ENCODE measurements at places on chromosomes 12 and 14.

GRCh38 chr14:51129130-51129529 is 34.2 kb upstream of the TRIM9 start:
- no peak for DNase-seq

- DNase-seq: peak; percentile 51
Measured at GRCh38 chr12:71662849-71663560, 643 bp downstream of the ZFC3H1 start.

DNA sequence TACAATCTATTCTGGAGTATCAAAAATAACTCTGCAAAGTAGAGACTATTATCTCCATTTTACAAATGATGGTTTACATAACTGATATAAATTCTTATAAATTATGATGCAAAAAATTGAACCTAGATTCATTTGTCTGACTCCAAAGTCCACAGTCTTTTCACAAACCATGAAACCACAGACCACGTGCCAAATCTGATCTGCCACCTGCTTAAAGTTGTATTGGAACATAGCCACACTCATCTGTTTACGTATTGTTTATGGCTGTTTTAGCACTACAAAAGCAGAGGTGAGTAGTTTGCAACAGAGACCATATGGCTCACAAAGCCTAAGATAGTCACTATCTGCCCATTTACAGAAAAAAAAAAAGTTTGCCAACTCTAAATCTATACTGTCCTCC is 105.3 kb downstream of the KCNH5 start:
- no peak for DNase-seq

DNA sequence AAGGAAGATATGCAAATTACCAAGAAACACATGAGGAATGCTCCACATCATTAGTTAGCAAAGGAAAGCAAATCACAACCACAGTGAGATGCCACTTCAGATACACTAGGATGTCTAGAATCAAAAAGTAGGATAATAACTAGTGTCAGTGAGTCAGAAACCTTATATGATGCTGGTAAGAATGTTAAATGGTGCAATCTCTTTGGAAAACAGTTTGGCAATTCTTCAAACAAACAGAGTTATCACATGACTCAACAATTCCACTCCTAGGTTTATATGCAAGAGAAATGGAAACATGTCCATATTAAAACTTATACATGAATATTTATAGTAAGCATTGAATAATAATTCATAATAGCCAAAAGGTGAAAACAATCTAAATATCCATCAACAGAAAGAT is 220.9 kb downstream of the FOXG1 start:
- DNase-seq: no peak

- no peak for DNase-seq
Measured at GRCh38 chr12:2099595-2099994, 46.8 kb downstream of the CACNA1C start.

DNA sequence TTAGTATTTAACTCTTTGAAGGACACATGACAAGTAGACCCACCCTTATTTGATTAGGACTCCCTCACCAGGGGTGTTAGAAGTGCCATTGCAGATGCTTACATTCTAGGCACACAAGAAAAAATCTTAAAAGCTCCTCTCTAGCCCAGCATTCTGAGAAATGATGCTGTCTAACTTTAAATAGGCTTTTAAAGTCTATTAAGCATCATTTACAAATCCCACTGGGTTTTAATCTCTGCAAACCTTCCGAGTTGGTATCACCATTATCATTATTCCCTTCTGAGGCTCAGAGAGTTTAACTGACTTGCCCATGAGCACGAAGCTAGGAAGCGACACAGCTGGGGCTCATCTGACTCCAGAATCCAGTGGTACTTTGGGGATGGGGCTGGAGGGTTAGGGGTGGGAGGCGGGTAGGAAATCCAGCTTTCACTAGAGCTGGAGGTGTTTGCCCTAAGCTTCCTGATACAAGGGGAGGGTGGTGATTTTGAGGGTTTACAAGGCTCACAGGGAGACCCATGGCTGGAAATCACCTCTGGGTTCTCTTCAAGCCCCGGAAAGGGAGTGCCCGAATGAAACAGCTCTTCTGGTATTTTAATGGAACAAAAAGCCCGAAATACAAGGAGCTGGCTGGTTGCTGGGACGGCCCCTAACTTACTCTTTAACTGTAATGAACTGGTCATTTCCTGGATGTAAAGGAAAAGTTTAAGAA is 109.2 kb upstream of the FUT8 start:
- no peak for DNase-seq

GRCh38 chr14:64549791-64550620 is at the start of gene PPP1R36:
PPP1R36 (plus strand) TSS chr14:64549961; CDS start chr14:64549998, 37 bp downstream.
- peak; percentile 32 for DNase-seq

DNA sequence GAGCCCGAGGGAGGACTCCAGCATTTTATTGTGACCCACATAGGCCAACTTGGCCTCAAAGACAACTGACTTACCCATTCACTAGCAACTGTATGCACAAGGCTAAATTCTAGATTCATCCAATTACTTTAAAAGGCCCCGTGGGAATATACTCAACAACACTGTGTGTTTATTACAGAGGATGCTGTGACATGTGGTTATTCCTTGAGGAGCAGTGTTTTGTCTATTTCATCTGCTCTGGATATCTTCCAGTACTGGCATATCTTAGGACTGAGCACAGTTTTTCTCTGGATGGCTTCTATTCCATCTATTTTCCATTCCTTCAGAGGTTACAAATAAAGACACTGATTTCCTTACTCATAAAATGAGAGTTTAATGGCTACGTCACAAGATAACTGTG is 87.2 kb upstream of the KRAS start:
- no peak for DNase-seq

- DNase-seq: no peak
Measured at GRCh38 chr14:102688290-102688689, 89.0 kb upstream of the TRAF3 start.

DNA sequence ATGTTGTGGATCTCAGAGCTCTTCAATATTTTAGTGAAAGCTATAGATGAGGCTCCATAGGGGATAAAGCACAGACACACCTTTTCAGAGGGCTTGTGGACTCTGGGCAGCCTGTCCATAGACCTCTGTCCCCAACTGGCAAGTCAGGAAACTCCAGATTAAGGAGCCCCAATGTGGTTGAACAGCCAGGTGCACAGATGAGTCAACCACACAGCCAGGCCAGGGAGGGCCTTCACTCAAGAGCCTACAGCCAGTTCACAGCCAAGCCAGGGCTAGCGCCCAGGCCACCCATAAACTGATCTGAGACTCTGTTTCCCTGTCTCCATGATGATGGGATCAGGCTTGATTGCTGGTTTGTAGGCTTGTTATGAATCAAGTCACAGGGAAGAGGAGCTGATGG is 1.0 kb upstream of the BDKRB2 start:
- no peak for DNase-seq

DNA sequence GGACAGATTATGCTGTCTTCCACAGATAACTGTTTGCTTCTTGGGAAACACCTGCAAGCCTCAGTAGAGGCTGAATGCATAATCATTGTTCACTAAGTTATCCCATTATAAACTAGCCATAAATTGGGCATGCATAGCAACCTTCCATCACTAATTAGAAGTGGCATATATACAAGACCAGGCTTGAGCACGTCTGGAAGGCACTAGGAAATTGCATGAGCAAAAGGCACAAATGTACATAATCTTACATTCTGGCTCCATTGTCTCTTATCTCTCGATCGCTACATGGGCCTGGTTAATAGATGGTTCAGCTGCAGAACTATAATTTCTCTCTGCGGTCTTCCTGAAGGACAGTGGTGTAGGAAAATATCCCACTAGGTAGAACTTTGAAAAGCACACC is 679.2 kb downstream of the RPL10L start:
- no peak for DNase-seq

GRCh38 chr12:178829-179109 is 35.2 kb downstream of the SLC6A12 start:
- DNase-seq: no peak

GRCh38 chr12:27305673-27306456 is 26.8 kb upstream of the BMAL2 start:
- no peak for DNase-seq

GRCh38 chr12:100364324-100364723 is 7.5 kb downstream of the SLC17A8 start:
- no peak for DNase-seq

DNA sequence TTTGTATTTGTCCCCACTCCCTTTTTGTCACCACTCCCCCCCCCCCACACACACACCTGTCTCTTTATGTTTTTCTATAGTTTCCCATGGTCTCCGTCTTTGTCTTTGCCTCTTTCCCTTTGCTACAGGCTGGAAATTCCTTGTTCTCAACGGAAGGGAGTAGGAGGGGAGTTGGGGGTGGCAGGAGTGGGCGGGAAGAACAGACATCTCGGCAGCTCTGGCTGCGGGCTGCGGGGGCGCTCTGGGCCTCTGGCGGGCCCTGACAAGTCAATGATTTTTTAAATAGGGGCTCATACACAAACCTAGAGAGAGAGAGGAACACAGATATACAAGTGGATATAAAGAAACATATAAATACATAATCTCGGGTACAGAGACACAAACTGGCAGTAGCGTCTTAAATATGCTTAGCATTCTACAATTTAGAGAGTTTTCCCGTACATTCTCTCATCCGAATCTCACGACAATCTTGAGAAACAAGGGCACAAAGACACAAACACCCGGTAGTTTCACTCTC is 2.4 kb upstream of the NAB2 start:
- DNase-seq: peak; percentile 59

- peak; percentile 74 for DNase-seq
Measured at GRCh38 chr14:91867316-91867988, at the start of gene TC2N. TC2N (minus strand) TSS chr14:91867536; CDS start chr14:91813769, 53,767 bp downstream.

GRCh38 chr12:4144676-4145075 is 128.9 kb upstream of the CCND2 start:
- no peak for DNase-seq

GRCh38 chr12:96828169-96828789 is 78.8 kb upstream of the NEDD1 start:
- no peak for DNase-seq

GRCh38 chr14:60594062-60594461 is 55.2 kb downstream of the SIX1 start:
- no peak for DNase-seq

DNA sequence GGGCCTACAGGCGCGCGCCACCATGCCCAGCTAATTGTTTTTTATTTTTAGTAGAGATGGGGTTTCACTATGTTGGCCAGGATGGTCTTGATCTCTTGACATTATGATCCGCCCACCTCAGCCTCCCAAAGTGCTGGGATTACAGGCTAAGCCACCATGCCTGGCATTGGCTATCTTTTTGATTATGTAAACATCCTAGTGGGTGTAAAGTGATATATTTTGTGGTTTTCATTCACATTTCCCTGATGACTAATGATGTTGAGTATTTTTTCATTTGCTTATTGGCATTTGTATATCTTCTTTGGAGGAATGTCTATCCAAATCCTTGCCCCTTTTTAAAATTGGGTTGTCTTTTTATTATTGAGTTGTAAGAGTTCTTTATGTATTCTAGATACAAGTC is 16.3 kb downstream of the CREBL2 start:
- no peak for DNase-seq

GRCh38 chr12:49451468-49452259 is 84.4 kb downstream of the SPATS2 start:
- no peak for DNase-seq

DNA sequence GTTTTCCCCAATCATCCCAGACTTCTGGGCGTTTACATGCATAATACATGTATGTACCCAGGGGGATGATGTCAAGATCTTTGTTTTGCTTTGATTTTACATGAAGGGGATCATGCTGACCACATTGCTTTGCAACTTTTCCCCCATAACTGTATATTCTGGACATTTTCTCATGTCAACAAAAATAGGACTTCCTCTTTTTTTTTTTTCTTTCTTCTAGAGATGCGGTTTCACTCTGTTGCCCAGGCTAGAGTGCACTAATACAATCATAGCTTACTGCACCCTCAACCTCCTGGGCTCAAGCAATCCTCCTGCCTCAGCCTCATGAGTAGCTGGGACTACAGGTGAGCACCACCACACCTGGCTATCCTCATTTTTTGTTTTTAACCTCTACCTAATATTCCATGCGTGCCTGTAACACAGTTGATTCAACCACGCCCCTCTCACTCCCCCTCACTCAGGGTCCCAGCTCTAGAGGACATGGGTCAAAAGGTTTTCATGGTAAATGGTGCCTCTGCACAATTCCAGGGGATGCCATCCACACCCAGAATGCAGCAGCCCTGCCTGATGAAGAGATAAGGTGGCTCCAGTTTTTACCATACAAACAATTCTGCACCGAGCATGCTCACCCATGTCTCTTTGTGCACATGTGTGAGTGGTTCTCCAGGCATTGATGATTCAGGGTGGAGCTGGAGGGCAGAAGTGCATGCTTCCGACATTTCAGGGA is 32.0 kb upstream of the CIPC start:
- no peak for DNase-seq

- no peak for DNase-seq
Measured at GRCh38 chr14:70707138-70708038, 65.7 kb downstream of the TTC9 start.

DNA sequence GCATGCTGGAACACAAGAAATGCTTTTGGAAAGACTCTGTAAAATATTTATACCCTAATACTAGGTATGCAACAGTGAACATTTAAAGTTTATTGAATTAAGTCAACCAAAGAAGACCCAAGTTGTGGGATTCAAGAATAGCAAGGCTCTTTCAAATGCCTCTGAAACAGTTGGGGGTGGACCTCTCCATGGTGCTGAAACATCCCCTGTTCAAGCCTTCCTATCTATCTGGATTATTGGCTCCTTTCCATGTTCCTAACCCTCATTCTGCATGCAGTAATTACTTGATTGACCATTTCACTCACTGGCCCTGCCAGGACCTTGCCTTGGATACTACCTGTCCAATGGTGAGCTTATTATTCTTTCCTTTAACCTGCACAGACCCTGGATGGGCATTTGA is 349.7 kb downstream of the NRXN3 start:
- DNase-seq: no peak

DNA sequence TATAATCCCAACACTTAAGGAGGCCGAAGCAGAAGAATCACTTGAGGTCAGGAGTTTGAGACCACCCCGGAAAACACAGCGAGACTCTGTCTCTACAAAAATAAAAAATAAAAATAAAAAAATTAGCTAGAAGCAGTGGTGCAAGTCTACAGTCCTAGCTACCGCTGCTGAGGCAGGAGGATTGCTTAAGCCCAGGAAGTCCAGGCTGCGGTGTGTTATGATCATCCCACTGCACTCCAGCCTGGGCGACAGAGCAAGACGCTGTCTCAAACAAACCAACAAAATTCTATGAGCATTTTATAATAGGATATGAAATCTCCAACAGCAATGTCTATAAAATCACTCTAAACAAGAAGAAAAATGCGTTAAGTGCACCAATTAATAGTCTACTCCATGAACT is 75.3 kb downstream of the PPP1R12A start:
- no peak for DNase-seq

- no peak for DNase-seq
Measured at GRCh38 chr12:132275110-132275531, 54.3 kb downstream of the GALNT9 start.

GRCh38 chr12:79127271-79127751 is 262.7 kb downstream of the SYT1 start:
- DNase-seq: no peak

All from CD4-positive, alpha-beta T cell (primary cell).